ENCODE measurements at places on chromosomes 12 and 14. TPM values are rescaled to one million over a fixed set of nuclear protein-coding genes. Genes with fewer than 3 reads are reported as not detected.

ADAMTS20 gene
- not detected for total RNA-seq

PLEK2 gene
- total RNA-seq, result 4.1 TPM

WIF1 gene
- not detected for total RNA-seq

INSM2 gene
- not detected for total RNA-seq

POTEM gene
- not detected for total RNA-seq

KRT82 gene
- not detected for total RNA-seq

TAS2R50 gene
- 1.0 TPM for total RNA-seq

CD4 gene
- total RNA-seq, result 285 TPM

STAB2 gene
- total RNA-seq, result not detected

IGF1 gene
- not detected for total RNA-seq

NUAK1 gene
- total RNA-seq, result not detected

RASSF3 gene
- total RNA-seq, result 159 TPM

PXN gene
- total RNA-seq, result 108 TPM

KRT8 gene
- total RNA-seq, result 0.91 TPM

TMEM120B gene
- total RNA-seq, result 11.3 TPM

PPP4R3A gene
- total RNA-seq, result 169 TPM

CMTM5 gene
- not detected for total RNA-seq

CCDC38 gene
- 0.23 TPM for total RNA-seq

RNASE7 gene
- not detected for total RNA-seq

FIGNL2 gene
- total RNA-seq, result 1.5 TPM

FGF6 gene
- total RNA-seq, result not detected

EMP1 gene
- total RNA-seq, result 5.8 TPM

KRT79 gene
- total RNA-seq, result not detected

AVPR1A gene
- total RNA-seq, result not detected

CLEC7A gene
- total RNA-seq, result 0.89 TPM

SLC25A47 gene
- total RNA-seq, result not detected

TMPRSS12 gene
- not detected for total RNA-seq

E2F7 gene
- total RNA-seq, result 0.26 TPM

PCED1B gene
- 49.0 TPM for total RNA-seq

CCDC175 gene
- not detected for total RNA-seq

DEGS2 gene
- total RNA-seq, result not detected

CRIP1 gene
- total RNA-seq, result 276 TPM

LRRK2 gene
- 0.76 TPM for total RNA-seq

VTI1B gene
- 71.1 TPM for total RNA-seq

MSI1 gene
- not detected for total RNA-seq

ANKS1B gene
- total RNA-seq, result 0.28 TPM

RTL1 gene
- not detected for total RNA-seq

SYNDIG1L gene
- total RNA-seq, result not detected

GPR84 gene
- total RNA-seq, result not detected

RD3L gene
- total RNA-seq, result not detected

SLCO1B1 gene
- total RNA-seq, result not detected

HCAR2 gene
- not detected for total RNA-seq

CLEC4C gene
- not detected for total RNA-seq

CISTR gene
- total RNA-seq, result not detected

LRP1-AS gene
- not detected for total RNA-seq

SAV1 gene
- 13.9 TPM for total RNA-seq

TMCC3 gene
- total RNA-seq, result 0.23 TPM

MYL2 gene
- not detected for total RNA-seq

DLK1 gene
- not detected for total RNA-seq

RNASE4 gene
- total RNA-seq, result 2.6 TPM

CHGA gene
- total RNA-seq, result not detected

COX8C gene
- total RNA-seq, result not detected

C12orf60 gene
- 1.4 TPM for total RNA-seq

KIF21A gene
- 19.1 TPM for total RNA-seq

All from CD4-positive, alpha-beta memory T cell (primary cell).